ENCODE measurements at places on chromosomes 6 and 20.

DNA sequence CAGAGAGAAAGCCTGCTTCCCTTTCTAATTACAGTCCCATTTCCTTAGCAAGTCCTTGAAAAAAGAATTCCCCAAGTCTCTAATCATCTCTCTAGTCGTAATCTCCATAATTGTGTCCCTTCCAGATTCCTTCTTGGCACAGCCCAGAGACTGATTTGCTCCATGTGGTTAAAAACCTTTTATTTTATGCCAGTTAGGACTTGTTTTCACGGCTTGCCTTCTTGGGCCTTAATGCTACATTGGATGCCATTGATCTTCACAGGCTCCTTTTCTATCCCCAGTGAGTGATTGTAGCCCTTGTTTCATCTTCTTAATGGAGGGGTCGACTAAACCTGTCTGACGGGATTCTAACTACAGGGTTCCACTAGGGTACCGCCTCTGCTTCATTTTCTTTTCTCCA, 650.6 kb upstream of the ARID1B start:
- no peak for DNase-seq

GRCh38 chr6:168783720-168784119, 342.7 kb downstream of the SMOC2 start:
- DNase-seq, result no peak

DNA sequence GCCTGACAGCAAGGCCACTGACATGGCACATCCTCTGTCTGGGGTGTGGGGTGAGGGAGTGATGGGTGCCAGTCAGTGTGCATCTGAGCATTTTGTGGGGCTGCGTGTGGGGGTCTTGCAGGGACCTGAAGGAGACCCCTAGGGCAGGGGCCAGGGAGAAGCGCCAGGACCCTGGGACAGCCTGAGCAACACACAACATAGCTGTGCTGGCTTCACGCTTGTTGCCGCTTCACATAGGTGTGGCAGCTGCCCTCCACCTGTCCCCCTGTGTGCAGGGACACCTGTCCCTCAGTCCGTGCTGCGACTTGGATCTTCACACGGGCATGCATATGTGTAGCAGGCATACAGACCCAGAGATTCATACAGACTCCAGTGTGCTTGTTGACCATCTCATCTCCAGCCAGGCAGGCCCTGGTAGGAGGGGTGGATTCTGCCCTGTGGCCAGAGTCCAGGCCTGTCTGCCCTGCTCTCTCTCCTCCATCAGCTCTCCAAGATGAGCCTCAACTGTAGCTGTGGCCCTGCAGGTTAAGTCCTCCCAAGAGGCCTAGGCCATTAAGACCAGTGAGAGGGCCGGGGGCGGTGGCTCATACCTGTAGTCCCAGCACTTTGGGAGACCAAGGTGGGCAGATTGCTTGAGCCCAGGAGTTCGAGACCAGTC, 3.2 kb upstream of the NPBWR2 start:
- no peak for DNase-seq

- DNase-seq, result no peak
Measured at GRCh38 chr20:57496592-57496991, 28.3 kb downstream of the CTCFL start.

DNA sequence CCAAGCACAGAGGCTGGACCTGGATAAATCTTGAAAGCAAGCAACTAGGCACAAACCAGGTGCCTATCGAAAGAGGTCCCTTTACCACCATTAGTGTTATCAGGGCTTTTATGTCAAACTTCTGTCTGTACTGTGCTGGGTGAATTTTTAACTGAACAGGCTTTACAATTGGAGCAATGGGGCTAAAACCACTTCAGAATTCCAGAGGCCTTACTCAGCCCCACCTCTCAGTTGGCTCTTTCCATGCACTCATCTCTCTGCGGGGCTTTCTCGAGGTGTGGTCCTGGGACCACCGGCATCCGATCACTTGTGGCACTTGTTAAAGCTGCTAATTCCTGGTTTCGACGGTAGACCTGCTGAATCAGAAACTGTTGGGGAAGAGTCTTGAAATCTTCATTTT, 232.5 kb downstream of the SOX4 start:
- no peak for DNase-seq

- DNase-seq, result peak; percentile 76
Measured at GRCh38 chr6:136607932-136608772, 57.9 kb upstream of the MAP7 start.

DNA sequence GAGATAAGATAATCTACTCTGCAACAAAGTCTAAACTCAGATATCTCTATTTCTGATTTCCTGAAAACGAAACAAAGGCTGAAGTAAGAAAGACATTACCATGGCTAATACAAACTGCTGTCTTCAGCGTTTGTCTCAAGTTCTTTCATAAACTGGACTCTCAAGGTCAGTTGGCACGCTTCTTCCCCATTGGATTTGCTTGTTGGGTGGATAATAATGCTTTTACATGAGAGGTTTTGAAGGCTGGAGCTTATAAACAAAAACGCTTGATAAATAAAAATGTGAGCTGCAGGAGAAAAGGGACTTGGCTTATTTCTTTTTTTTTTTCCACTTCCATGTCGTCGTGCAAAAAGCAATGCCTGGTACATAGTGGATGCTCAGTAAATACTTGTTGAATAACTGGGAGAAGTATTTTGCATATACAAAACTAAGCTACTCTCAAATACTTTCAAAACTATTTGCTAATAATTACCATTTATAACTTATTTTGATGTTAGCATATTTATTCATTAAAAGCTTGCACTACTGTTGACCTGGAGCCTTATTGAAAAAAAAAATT, 65.7 kb upstream of the EEF1A1 start:
- DNase-seq, result no peak

GRCh38 chr6:43781941-43782704, 12.1 kb downstream of the VEGFA start:
- no peak for DNase-seq

DNA sequence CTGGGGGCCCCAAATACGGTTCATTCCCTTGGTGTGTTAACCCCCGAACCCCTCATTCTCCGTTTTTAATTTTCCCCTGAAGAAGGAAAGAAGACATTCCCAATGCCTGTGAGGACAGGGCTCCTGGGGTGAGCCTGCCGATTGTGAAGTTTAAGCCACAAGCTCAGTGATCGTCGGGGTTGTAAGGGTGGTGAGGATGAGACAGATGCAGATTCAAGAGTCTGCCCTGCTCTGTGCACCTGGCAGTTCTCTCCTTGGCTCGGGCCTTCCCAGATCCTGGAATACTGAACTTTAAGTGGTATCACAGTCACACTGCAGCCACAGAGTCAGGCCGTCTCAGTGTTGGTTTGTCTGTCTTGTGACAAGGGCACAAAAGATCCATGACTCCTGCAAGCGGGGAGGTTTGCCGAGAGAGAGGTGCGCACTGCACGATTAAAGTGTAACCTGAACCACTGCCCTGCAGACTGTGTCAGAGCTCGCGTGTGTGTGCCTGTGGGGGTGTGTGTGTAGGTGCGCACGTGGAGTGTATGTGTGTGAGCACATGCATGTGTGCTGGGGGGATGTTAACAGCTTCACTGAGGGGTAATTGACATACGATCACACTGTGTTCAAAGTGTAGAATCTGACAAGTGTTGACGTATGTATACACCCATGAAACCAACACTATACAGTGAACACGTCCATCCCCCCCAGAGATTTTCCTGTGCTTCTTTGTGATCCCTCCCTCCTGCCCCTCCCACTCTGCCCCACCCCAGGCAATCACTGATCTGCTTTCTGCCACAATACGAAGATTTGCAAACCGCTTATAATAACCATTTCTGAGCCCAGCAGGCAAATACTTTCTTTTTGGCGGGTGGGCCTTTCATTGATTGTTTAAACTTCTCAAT, 38.9 kb downstream of the RPP40 start:
- DNase-seq, result no peak

DNA sequence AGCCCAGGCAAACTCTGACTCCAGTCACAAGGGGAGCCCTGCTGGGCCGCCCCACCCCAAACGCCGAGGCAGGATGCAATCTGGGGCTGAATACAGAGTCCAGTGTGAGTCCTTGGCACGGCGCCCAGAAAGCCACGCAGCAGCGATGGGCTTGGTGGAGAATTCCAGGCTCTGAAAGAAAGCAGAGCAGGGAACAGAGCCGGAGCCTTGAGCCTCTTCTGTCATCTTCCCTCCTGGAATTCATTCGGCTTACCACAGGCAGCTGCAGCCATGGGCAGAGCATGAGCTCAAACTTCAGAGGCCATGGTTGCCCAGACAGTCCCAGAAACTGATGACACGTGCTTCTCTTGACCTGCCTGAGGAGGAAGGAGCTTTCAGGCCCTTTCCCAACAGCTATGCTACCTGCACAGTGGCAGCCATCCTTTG, 441.1 kb upstream of the JARID2 start:
- DNase-seq, result no peak

DNA sequence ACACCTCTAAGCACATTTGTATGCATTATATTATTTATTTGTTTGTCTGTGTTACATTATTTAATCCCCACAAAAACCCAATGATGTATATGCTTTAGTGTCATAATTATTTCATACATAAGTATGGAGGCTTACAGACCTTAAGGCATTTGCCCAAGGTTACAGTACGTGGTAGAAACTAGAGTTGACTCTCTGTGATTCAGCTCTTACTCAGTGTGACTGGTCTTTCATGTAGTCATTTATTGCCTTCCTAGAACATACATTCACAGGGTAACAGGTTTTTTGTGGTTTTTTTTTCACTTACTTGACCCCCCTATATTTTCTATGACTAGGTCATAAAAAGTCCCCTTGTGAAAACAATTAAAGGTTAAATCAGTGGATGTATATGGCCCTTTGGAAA, 566.8 kb downstream of the TFAP2A start:
- no peak for DNase-seq

GRCh38 chr20:47281376-47281775, 75.1 kb downstream of the ZMYND8 start:
- DNase-seq, result no peak

DNA sequence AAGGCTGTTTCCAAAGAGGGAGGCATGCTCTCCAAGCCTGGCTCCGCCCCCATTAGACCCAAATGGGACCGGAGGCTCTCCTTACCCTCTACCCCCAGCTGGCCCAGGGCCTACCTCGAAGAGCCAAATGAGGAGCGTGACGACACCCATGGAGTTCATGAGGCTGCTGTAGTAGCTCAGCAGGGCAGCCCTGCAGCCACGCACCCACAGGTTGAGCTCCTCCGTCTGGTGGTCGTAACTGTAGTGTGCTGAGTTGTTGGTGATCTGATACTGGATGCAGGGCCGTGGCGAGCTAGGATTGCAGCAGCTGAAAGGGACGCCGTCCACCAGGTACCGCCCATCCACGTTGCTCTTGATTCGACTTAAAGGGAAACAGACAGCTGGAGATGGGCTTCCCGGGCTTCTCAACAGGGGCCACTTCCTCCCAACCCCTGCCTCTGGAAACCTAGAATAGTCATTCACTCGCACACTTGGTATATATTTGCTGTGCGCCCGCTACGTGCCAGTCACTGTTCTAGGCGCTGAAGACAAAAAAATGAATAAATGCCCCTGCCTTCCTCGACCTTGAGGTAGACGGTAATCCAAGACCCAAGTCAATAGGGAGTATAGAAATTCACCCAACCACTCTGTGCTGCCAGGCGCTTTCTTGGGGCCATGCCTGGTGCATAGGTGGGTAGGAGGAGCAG, 18.0 kb downstream of the PRPH2 start:
- peak; percentile 5 for DNase-seq
